ENCODE measurements at places on chromosomes 2 and 18.

DNA sequence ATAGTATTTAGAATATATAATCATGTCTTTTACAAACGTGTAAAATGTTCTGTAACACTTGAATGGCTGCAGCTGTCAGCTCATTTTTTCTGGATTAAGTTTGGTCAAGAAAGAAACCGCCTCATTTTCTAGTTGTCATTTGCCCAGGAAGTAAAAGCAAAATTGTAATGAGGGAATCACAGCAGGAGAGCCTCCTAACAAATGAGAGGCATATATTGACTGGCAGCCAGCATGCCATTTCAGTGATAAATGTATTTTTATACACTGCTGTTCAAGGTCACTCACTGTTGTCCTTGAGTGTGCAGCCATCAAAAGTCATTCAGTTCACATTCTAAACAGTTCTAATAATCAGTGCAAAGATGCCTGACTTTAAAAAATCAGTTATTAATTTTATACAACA, 144.3 kb upstream of the BOD1L2 start:
- no peak for DNase-seq

GRCh38 chr2:72755647-72756423, 70.0 kb downstream of the EXOC6B start:
- DNase-seq: no peak

DNA sequence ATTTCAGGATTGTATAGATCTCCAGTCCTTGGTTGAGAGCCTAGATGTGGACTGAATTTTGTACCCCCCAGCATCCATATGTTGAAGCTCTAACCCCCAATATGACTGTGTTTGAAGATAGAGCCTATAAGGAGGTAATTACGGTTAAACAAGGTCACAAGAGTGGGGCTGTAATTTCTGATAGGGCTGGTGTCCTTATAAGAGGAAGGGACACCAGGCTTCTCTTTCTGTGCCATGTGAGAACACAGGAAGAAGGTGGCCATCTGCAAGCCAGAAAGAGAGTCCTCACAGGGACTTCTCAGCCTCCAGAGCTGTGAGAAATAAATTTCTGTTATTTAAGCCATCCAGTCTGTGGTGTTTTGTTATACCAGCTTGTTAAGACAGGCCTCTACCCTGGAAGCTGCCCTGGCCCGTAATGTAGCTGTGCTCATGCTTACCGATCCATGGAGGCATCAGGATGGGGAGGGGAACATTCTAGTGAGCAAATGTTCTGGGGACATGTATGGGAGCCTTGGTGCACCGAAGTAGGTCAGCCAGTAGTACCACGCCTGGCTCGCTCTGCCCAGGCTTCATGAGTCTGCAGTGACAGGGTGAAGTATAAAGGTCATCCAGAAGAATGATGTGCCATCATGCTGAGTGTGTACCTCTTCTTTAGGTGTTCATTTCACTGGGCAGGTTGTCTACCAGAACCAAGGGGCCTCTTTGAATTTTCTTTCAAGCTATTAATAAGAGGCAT, 16.1 kb downstream of the RASGRP3 start:
- no peak for DNase-seq

GRCh38 chr18:13502585-13502984, 223.8 kb downstream of the FAM210A start:
- no peak for DNase-seq

DNA sequence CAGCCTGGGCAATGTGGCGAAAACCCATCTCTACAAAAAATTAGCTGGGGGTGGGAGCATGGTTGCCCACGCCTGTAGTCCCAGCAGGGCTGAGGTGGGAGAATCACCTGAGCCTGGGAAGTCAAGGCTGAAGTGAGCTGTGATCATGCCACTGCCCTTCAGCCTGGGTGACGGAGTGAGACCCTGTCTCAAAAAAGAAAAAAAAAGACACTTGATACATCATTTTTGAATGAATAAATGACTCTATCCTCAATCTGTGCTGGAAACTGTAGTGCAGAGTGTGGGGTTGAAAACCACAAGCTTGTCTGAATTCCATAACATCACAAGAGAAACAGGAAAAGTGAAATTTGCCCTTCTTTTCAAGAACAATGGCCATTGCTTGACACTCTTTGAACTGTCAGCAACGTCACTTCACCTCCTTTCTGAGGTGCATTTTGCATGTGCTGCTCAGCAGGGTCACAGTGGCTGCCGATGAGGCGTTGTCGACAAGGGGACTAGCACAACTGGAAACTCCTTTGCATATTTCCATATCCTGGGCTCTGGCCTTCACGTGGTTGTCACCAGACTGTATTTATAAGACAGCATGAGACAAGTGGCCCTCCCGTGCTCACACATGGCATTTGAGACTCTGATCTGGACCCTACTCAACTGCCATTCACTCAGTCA, 54.2 kb downstream of the DDX1 start:
- DNase-seq: no peak

Measured in large intestine (tissue), 12 donors.